ENCODE measurements at places on chromosomes 3 and 15.

DNA sequence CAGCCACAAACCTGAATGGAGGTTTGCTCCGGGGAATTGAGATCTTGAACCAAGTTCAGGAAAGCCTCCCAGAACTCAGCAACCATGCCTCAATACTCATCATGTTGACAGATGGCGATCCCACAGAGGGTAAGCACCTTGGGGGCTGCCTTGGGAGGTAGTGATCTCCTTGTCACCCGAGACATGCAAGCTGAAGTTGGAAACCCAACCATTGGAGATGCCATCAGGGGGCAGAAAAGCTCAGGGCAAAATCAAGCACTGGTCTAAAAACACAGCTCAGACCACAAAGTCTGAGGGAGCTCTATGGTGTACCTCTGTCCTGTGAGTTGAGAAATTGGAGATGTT, 5.8 kb downstream of the ITIH1 start:
- DNase-seq: no peak

- DNase-seq: no peak
Observed at GRCh38 chr15:93583968-93584367, 495.0 kb upstream of the RGMA start.

- no peak for DNase-seq
Observed at GRCh38 chr3:45537616-45537969, 57.0 kb upstream of the LIMD1 start.

- peak; percentile 52 for DNase-seq
Observed at GRCh38 chr15:101087172-101087769, 164.6 kb downstream of the CHSY1 start.

GRCh38 chr15:32994810-32995424, 199.6 kb downstream of the FMN1 start:
- DNase-seq: no peak

DNA sequence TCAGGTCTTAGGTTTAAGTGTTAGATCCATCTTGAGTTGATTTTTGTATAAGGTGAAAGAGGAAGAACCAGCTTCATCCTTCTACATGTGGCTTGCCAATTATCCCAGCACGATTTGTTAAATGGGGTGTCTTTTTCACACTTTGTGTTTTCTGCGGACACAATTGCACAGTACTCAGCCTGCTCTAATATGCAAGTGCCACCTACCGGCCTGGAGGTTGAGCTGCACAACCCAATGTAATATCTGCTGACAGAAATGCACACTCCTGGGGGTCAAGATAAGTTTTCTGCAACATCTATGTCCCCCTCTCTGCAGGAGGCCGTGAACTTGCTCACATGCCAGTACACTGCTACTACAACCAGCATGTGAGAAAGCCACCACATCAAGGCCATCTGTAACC, 791.9 kb upstream of the ROBO1 start:
- no peak for DNase-seq

DNA sequence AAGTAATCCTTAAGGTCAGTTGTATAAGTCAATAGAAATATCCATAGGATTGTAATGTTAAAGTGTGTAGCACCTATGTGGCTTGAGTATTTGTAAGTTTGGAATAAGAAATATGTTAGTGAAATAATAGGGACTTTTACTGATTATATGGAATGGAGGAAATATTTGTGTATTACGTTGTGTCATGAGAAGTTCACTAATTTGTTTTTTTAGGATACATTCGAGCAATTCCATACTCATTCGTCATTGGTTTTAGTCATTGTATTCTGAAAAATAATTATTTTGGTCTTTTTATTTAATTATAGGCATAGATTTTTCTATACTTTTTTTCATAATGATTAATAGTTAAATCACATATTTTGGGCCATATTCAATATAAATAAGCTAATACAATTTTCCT, 21.0 kb downstream of the MBNL1 start:
- DNase-seq: no peak

DNA sequence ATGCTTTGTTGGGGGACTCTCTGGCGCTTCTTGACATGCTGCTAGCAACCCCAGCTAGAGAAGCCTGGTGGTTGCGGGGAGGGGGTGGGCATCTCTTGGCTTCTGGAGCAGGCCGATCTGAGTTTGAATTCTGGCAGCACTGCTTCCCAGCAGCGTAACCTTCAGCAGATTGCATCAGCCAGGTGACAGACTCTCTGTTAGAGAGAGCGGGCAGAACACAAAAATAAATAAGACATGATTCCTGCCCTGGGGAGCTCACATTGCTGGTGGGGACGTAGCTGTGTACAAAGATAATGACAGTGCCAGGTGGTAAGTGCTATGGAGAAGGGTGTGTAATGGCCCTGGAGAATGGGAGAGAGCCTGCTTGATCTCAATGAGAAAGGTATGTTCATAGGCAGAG, 87.4 kb downstream of the THSD4 start:
- DNase-seq: no peak

DNA sequence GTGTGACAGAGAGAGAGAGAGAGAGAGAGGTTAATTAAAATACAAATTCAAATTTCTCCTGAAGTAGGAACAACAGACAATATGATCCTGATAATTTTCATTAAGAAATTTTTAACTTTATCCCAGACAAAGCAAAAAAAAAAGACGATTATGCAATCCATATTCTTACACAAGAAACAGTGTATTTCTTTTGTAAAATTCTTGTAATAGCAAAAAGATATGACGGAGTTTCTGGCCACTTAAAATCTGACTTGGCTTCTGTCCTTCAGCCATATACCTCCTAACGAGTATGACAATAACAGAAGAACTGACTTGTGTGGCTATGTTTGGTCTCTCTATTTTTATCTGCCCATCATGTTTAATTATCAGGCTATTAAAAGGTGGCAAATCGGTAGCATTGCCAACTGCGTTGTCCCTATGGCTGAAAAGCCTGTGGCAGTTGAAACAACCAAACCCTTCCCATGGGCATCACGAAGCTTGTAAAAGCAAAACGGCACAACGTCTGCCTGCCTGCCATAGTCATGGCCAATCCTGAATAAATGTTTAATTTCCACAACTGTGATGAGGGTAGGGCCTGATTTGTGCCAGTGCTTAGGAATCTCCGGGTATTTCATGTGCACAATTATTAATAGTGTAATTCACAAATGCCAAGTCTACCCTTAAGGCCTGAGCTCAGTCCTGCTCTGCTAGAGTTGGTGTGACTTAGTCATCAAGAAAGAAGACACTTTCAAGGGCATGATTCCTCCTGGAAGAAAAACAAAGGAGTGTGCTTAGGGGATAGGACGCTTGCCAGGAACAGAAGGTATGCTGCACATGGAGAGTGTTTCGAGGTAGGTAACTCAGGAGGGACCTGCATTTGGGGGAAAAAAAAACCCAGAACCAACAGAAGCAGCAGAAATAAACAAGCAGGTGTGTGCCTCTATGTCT, 1090.2 kb downstream of the FHIT start:
- DNase-seq: no peak

- no peak for DNase-seq
Observed at GRCh38 chr15:62874959-62875625, 167.5 kb upstream of the TPM1 start.

DNA sequence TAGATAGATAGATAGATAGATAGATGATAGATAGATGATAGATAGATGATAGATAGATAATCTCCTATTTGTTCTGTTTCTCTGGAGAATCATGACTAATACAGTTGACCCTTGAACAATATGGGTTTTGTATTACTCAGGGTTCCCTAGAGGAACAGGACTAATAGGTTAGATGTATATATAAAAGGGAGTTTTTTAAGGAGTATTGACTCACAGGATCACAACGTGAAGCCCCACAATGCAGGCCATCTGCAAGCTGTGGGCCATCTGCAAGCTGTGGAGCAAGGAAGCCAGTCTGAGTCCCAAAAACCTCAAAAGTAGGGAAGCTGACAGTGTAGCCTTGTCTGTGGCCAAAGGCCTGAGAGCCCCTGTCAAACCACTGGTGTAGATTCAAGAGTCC, 67.6 kb downstream of the PYDC2 start:
- no peak for DNase-seq

- DNase-seq: peak; percentile 23
Observed at GRCh38 chr15:45146405-45146804, 16.6 kb downstream of the DUOX1 start.

GRCh38 chr3:44712455-44713075, at the start of gene ZNF502:
TSS of gene ZNF502 (plus strand) at chr3:44712660. CDS start at chr3:44720262, 7,602 bp downstream.
- peak; percentile 97 for DNase-seq

GRCh38 chr15:44569316-44569715, 32.4 kb downstream of the EIF3J start:
- no peak for DNase-seq

GRCh38 chr15:71746719-71747118, 63.6 kb upstream of the NR2E3 start:
- no peak for DNase-seq

- peak; percentile 30 for DNase-seq
Observed at GRCh38 chr3:127632035-127632820, 3.2 kb downstream of the PODXL2 start.

DNA sequence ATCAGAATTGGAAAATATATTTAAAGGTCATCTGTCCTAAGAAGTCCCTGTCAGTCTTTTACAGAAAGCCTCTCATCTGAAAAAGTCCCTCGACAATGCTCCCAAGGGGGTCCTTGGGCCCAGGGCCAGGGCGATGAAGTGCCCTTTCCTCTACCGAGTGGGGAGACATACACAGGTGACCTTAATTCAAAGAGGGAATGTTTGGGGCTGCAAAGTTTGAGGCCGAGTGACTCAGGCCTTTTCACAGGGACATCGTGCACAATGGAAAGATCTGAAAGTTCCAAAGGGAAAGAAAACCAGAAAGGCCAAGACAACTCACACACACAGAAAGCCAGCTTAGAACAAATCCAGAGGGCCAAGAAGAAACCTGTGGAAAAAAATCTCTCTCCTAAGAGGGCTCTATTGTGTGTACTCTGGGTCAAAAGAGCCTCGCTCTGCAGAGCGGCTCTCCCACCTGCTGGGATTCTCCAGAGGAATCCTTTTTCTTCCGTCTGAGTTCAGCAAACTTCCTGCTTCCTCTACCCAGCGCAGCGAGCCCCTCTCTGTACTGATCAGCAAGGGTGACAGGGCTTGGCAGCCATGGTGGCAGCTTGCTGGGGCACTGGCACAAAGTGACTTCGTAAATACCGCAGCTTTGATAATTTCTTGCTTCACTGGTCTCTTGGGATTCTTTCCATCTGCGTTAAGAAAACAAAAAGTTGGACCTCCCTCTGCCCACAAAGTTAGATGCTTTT, 259.1 kb downstream of the OPA1 start:
- DNase-seq: no peak

- DNase-seq: no peak
Observed at GRCh38 chr3:82229397-82229796, 468.0 kb upstream of the GBE1 start.

- DNase-seq: no peak
Observed at GRCh38 chr15:58277333-58277732, 139.2 kb downstream of the AQP9 start.

DNA sequence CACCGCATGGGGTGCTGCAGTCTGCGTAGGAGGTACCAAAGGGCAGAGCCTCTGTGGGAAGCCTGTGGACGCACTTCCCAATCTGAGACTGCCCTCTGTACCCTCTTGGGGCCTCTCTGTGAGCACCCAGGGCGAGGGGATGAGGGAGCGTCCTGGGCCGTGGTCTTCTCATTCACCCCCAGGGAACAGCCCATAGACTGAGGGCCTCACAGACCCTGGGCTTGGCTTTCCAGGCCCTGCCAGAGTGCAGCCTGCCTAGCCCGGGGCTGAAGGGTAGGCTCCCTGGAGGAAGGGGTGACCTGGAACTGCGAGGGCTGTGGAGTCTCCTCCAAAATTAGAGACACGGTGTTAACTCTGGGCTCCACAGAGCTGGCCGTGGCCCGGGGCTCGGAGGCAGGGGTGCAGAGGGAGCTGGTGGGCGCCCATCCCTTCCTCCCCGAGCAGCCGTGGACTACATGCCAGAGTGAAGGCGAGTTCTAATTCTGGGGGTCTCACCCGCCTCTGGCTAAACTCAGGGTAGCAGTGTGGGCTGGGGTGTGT, 468 bp upstream of the SPTBN5 start:
- DNase-seq: no peak

GRCh38 chr3:46856576-46857471, 6.4 kb downstream of the MYL3 start:
- peak; percentile 35 for DNase-seq

DNA sequence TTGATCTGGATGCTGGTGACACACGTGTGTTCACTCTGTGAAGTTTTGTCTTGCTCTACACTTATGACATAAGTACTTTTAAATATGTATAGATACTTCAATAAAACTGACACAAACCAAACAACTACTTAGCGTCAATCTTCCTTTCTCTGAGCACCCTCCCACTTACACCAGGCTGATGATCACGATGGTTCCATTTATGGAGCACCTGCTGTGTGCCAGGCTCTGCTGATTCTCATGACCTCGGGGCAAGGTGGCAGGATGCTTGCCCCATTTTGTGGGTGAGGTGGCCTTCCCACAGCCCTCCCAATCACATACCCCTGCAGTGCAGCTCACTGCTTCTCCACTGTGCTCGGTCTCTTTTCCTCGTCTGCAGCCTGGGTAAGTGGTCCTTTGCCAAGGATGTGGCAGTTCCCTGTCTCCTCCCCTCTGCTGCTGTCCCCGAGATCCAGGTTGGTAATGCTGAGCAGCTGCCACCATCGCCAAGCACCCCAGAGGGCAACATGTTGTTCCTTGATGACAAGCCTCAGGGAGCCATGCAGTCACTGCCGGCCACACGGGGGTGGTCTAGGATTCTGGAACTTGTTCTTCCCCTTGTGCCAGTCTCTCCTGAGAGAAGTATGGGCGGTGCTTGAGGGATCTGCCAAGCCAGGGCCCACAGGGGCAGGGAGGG, 20.6 kb upstream of the ADCY5 start:
- no peak for DNase-seq

DNA sequence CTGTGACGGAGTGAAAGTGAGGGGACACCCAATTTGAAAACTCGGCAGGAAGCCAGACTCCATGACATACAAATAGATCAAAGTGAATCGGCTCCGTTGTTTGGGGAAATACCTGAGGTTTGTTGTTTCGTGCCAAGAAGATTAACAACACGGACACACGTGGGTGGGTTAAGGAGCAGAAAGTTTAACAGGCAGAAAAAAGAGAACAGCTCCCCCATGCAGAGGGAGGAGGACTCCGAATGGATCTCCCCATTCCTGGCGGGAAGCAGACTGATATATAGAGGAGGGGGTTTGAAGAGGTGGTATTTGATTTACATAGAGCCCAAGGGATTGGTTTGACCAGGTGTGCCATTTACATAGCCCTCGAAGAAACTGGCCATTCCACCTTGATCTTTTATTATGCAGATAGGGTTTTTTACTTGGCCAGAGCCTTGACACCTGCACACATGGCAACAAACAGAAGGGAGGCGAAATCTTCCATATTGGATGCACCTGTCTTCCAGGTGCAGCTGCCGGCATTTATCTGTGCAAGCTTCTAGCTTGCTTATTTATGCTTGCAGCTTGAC, 4.8 kb upstream of the SACM1L start:
- no peak for DNase-seq

DNA sequence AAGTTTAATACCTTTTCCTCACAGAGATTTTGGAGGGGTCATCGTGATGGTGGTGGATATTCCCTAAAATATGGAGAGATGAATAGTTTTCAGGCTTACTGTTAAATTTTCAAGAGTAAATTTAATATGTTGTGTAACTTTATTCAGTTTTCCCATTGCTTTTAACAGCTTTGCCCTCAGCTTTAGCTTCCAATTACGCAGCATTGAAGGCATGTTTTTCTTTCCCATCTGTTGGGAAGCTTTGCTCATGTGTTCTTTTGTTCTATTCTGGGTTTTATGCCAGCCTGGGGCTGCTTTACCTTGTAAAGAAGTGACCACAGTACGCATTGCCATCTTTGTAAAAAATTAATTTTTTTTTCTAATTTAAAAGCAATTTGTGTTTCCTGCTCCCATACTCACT, 151.5 kb downstream of the B3GALNT1 start:
- DNase-seq: no peak

All from aorta (tissue), 5 donors.